ENCODE measurements at places on chromosomes 12 and 14.

DNA sequence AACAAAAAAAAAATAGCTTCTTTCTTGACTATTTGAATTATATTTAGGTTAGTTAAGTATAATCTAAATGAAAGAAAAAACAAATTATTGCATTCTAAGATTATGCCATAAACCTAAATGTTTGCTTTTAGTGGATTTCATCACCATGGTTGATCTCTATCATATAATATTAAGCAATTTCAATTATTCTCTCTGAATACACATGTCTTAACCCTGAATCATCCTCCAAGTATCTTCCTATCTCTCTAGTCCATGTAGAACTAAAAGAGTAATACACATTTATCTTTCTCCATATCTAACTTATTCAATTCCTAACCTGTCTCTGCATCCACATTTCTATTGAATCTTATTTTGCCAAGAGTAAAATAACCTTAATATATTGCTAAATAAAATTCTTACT lies 59.6 kb downstream of the PPFIA2 start:
- no peak for DNase-seq

- DNase-seq = no peak
These were observed 903.8 kb downstream of the BCL11B start for GRCh38 chr14:98368221-98368620.

GRCh38 chr12:109462868-109463692 lies 14.0 kb downstream of the KCTD10 start:
- no peak for DNase-seq

- no peak for DNase-seq
These were observed 16.7 kb downstream of the GPHB5 start for GRCh38 chr14:63301891-63302534.

- DNase-seq = no peak
These were observed 43.1 kb upstream of the MMP17 start for GRCh38 chr12:131784909-131785762.

- no peak for DNase-seq
These were observed 323.9 kb downstream of the LRIG3 start for GRCh38 chr12:58596381-58596780.

GRCh38 chr14:103870144-103870876 lies 22.9 kb upstream of the PPP1R13B start:
- DNase-seq = no peak

DNA sequence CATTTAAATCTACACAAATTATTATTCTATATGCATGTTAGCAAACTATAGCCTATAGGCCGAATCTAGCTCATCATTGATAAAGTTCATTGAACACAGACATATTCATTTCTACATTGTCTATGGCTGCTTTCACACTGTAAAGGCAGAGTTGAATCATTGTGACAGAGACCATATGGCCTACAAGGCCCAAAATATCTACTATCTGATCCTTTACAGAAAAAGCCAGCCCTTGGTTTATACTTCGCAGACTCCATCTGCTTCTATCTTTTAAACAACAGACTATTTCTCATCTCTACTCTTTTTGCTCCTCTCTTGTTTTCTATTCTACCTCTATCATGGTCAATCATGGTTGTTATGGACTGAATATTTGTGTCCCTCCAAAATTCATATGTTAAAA lies 190.7 kb downstream of the EXOC5 start:
- no peak for DNase-seq

GRCh38 chr14:39568809-39569538 lies 136.7 kb upstream of the FBXO33 start:
- no peak for DNase-seq

- DNase-seq = peak; percentile 71
These were observed 11.6 kb upstream of the CDH24 start for GRCh38 chr14:23068789-23069412.

GRCh38 chr12:4908684-4909409 lies 858 bp upstream of the KCNA1 start:
- peak; percentile 14 for DNase-seq

GRCh38 chr14:82796086-82796485 lies 1262.4 kb upstream of the SEL1L start:
- no peak for DNase-seq

- DNase-seq = no peak
These were observed 12.8 kb downstream of the EIF2B2 start for GRCh38 chr14:75015496-75015895.

DNA sequence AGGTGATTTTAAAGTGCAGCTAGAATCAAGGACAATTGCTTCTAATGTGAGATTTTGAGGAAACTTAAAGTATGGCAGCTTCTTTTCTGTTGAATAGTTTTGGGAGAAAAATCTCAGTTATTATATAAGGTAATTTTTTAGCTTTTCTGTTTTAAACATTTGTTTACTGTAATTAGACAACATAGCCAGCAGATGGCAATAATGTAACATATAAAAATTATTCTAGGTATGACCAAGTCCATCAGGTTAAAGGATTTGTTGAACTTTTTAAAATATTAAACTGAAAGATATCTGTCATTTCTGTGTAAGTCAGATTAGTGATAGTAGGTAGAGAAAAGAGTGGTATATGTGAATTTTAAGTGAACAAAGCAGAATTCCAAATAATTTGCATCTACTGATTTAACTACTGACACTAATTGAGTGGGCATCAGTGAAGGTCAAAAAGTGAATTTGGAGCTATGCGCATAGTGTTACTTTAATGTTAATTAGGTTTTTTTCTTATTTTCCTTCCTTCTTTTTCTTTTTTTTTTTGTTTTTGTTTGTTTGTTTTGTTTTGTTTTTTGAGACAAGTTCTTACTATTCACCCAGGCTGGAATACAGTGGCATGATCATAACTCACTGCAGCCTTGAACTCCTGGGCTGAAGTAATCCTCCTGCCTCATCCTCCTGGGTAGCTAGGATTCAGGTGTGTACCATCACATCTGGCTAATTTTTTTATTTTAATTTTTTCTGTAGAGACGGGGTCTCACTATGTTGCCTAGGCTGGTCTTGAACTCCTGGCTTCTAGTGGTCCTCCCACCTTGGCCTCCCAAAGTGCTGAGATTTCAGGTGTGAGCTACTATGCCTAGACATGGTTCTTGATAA lies 18.6 kb downstream of the PRORP start:
- no peak for DNase-seq

GRCh38 chr12:28308891-28309290 lies 118.6 kb downstream of the CCDC91 start:
- no peak for DNase-seq

GRCh38 chr12:88253371-88253978 lies 111.4 kb downstream of the TMTC3 start:
- no peak for DNase-seq

DNA sequence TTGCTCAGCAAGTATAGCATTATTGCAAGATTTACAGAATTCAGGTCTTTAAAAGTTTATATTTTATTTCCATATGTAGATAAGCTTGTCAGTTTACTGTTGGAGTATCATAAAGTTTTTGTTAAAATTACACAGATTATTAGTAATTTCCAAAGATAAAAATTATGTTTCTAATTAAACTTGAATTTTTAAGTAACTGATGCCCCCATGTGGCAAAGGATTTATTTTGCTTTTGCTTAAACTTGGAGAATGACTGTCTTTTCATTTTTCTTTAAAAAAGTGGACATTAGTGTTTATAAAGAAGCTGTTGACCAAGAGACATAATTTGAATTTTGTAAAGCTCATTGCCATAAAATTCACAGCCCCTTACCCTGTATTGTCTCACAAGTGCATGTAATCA lies 45.8 kb downstream of the ETNK1 start:
- DNase-seq = no peak

- no peak for DNase-seq
These were observed 270.0 kb downstream of the EGLN3 start for GRCh38 chr14:33680873-33681272.

DNA sequence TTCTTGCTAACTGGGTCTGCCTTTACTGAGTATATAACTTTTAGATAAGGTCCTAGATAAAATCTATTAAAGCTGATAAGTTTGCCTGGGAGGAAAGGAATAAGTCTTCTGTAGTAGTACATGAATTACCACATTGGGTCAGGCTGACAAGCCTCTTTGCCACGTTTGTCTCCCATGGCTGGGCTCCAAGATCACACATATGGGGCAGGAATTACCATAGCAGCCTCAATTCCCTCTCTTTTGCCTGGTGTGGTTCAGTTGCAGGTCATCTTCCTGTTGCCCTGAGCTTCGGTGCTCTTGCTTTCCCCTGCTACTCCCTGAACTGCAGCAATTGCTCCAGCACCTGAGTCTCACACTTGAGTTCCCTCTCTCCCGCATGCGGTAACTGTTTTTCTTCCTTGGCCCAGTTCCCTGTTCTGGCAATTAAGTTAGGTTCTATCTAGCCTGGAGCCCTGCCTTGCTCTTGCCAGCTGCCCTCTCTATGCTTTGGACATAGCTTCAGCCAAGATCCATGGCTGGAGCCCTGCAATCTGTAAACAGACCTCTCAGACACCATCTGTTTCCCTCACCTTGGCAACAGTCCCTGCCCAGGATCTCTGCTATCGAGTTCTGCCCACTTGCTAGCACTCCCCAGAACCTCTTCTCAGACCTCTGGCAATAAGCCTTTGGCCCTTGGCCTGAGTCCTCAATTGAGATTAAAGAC lies 5.8 kb upstream of the GLT8D2 start:
- DNase-seq = no peak

DNA sequence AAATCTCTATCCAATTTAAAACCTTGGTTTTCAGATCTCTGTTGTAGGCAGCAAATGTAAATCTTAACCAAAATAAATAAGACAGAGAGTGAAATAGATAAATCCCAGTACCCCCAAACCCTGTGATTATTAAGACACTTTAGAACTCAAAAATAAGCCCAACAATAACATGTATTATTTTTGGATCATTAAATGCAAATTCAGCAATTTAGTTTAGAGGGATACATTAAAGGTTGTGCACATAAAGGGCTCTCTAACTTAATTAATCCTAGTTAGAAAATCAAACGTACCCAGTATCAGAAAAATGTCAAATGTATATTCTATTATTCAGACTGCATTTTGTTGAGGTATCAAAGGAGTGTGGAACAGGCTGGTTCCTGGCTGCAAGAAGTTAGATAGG lies 416.8 kb downstream of the SLC16A7 start:
- DNase-seq = no peak

- DNase-seq = peak; percentile 16
These were observed 635 bp downstream of the LTA4H start for GRCh38 chr12:96034621-96035282.

DNA sequence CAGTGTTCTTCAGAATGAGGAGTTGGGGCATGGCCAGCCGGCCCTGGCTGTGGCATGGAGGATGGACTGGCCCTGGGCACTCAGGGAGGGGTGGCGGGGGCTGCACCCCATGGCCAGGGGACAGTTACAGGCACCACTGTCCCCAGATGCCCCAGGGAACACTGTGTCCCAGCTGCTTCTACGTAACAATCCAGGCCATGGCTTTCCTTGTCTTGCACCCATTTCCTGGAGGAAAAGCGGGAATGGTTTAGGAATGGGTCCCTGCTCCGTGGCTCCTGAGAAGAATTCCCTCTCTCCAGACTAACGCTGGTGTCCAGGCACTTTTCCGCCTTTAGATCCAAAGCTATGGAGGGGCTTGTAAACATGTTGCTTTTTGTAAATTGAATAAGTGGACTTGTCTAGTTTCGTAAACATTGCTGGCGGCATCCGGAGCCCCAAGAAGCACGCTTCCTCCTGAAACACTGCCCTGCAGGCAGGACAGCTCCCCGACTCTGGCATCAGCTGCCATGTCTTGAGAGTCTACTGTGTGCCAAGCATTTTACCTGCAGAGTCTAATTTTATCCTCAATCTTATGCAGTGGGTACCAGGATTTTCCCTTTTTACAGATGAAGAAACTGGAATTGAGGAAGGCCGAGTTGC lies 238.3 kb downstream of the SLC41A2 start:
- DNase-seq = no peak

GRCh38 chr14:89465876-89466275 lies 48.8 kb upstream of the FOXN3 start:
- no peak for DNase-seq

- no peak for DNase-seq
These were observed 53.6 kb upstream of the EIF5 start for GRCh38 chr14:103280278-103280928.

DNA sequence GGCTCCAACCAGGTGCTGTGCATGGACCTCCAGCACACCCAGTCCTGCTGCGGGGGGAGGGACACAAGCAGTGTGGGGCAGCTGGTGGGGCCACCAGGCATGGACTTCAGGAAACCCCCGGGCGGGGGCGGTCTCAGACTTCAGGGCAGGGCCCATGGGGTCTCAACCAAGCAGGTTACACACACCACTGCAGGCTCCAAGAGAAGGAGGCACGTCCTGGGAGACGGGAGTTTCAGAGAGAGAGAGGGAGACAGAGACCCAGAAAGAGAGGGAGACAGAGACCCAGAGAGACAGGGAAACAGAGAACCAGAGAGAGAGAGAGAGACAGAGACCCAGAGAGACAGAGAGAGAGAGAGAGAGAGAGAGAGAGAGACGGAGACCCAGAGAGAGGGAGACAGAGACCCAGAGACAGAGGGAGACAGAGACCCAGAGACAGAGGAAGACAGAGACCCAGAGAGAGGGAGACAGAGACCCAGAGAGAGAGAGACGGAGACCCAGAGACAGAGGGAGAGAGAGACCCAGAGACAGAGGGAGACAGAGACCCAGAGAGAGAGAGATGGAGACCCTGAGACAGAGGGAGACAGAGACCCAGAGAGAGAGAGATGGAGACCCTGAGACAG lies 128.9 kb downstream of the NCOR2 start:
- no peak for DNase-seq

- DNase-seq = no peak
These were observed 46.3 kb downstream of the ADGRD1 start for GRCh38 chr12:131000000-131000486.

DNA sequence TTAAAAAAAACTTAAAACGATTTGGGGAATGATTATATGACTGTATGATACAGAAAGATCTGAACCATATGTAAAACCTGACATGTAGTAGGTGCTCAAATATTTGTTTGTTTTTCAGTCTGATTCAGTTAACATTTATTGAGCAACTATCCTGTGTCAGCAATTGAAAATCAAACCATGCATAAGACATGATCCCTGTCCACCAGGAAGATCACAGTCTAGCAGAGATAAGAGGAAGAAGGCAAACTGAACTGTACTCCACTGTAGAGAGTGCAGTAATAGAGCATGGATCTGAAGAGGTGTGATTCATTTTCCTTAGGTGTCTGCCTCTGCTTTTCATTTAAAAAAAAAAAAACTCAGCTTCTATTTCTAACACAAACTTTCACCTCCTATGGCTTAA lies 7.9 kb upstream of the AK7 start:
- no peak for DNase-seq

GRCh38 chr14:76829013-76829365 lies 2.8 kb downstream of the LRRC74A start:
- DNase-seq = no peak

DNA sequence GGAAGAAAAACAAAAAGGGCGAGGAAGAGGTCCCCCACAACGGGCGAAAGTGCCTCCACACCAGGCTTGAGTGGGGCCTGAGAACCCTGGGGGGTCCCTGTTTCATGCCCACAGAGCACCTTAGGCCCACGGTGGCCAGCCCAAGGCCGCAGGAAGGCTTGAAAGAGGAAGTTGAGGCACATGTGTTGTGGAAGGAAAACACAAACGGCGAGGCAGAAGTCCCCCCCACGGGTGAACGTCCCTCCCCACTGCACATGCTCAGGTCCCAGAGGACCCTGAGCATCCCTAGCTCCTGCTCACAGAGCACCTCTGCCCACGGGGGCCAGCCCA lies 371.5 kb downstream of the ALG10 start:
- DNase-seq = no peak

GRCh38 chr12:116708826-116709756 lies 28.8 kb downstream of the SPRING1 start:
- DNase-seq = peak; percentile 45

- no peak for DNase-seq
These were observed 375.7 kb downstream of the NELL2 start for GRCh38 chr12:44500423-44500822.
